ENCODE measurements at places on chromosomes 6 and 20. TPM values are rescaled to one million over a fixed set of nuclear protein-coding genes. Genes with fewer than 3 reads are reported as not detected.

GTSF1L gene
- not detected for total RNA-seq

TTBK1 gene
- total RNA-seq = not detected

DNA sequence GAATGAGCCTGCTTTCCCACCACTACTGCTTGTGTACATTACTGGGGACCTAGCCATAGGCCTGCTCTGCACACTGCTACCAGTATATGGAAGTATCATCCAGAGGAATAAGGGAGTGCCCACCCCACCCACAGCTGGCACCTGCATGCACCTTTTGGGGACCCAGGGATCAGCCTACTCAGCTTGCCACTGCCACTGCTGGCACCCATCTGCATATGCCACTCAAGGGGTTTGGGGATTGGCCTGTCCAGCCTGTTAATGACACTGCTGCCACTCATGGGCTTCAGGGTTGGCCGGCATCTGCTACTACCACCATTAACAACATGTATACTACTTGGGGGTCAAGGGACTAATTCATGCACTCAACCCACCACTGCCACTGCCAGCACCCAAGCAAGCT lies 832.1 kb downstream of the PHF3 start:
- no peak for DNase-seq

- DNase-seq = no peak
Measured at GRCh38 chr6:34522761-34523160, 33.4 kb downstream of the SPDEF start.

- no peak for DNase-seq
Measured at GRCh38 chr6:47103931-47104330, 61.8 kb upstream of the ADGRF1 start.

- DNase-seq = no peak
Measured at GRCh38 chr6:90413396-90413795, 116.8 kb upstream of the BACH2 start.

DNA sequence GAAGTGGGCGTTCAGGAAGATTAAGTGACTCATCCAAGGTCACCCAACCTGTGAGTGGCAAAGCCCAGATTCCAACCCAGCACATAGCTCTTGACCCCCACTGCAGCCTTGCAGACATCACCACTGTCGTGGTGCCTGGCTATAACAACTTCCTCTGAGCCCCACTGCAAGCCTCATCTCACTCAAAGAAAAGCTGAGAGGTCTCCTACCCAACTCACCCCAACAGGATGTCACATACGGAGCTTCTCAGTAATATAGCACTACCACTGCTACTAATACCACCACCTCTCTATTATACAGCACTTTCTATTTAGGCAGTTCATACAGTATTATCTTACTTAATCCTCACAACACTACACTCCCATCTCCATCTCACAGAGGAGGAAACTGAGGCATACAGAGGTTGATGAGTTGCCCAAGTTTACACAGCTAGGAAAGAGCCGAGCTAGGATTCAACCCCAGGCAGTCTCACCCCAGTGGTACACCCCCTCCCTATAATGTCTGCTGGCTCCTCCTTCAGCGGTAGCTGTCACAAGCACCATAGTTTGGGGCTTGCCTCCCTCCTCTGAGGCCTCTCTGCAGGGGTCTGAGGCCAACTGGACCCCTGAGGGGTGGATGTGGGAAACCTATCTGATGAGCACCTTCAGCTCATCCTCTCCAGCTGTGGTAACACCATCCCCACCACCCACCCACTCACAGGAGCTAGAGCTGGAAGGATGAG lies 19.5 kb downstream of the TFEB start:
- no peak for DNase-seq

- DNase-seq = no peak
Measured at GRCh38 chr6:98142839-98143238, 691.5 kb upstream of the POU3F2 start.

Measured in ascending aorta (tissue), 2 donors.